ENCODE measurements at places on chromosomes 3 and 15.

- no peak for DNase-seq
Measured at GRCh38 chr15:26294059-26294689, 431.0 kb upstream of the ATP10A start.

- no peak for DNase-seq
Measured at GRCh38 chr3:137990427-137990826, 19.5 kb upstream of the CLDN18 start.

- no peak for DNase-seq
Measured at GRCh38 chr3:67819447-67819846, 165.0 kb upstream of the SUCLG2 start.

GRCh38 chr3:139288266-139288821 lies 55.5 kb upstream of the MRPS22 start:
- no peak for DNase-seq

GRCh38 chr3:133573629-133574194 lies at the start of gene CDV3:
Gene CDV3, plus strand, starts transcription at chr3:133573686. Its CDS starts 359 bp downstream, at chr3:133574045.
- DNase-seq = no peak

DNA sequence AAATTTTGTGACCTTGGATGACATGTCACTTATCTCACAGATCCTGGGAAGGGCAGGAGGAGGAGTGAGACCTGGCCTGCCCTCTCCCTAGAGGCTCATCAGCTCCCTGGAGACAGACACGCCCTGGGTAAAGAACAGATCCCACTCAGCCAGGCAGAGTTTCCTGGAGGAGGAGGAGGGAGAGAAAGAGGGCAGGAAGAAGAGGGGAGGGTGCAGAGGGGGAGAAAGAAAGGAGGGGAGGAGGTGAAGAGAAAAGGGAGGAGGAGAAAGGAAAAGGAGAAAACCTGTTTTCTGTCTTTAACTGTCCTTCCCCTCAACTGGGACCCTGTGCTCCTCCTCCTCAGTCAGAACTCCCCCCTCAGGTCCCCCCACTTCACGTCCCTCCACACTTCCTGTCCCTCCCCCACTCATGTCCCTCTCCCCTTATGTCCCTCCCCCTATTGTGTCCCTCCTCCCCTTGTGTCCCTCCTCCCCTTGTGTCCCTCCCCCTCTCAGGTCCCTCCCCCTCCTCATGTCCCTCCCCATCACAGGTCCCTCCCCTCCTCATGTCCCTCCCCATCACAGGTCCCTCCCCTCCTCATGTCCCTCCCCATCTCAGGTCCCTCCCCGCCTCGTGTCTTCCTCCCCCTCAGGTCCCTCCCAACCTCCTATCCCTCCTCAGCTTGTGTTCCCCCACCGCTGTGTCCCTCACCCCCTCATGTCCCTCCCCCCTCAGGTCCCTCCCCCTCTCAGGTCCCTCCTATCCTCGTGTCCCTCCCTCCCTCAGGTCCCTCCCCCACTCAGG lies 52.3 kb upstream of the CGNL1 start:
- no peak for DNase-seq

Data from stimulated activated CD4-positive, alpha-beta T cell treated with anti-CD3 and anti-CD28 coated beads, Interleukin-4, amount 100 ng/mL, for 1 hour (primary cell).